ENCODE measurements at places on chromosomes 7 and 10.

- no peak for DNase-seq
Observed at GRCh38 chr10:1603181-1603580, 134.1 kb downstream of the ADARB2 start.

DNA sequence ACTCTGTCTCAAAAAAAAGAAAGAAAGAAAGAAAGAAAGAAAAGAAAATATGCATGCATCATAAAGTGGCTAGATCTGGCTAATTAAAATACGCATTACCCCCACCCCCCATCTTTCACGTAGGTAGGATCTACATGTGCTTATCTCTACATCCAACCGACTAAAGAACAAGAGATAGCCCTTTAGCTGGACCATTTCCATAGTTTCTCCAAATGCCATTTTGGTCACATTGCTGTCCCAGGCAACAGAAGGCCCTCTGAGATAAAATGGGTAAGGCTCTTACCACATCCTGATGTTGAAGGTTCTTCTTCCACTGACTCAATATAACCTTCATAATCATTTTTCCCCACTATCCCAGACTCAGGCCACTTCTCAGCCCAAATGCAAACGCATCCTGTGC lies 31.5 kb downstream of the PIK3AP1 start:
- DNase-seq: no peak

DNA sequence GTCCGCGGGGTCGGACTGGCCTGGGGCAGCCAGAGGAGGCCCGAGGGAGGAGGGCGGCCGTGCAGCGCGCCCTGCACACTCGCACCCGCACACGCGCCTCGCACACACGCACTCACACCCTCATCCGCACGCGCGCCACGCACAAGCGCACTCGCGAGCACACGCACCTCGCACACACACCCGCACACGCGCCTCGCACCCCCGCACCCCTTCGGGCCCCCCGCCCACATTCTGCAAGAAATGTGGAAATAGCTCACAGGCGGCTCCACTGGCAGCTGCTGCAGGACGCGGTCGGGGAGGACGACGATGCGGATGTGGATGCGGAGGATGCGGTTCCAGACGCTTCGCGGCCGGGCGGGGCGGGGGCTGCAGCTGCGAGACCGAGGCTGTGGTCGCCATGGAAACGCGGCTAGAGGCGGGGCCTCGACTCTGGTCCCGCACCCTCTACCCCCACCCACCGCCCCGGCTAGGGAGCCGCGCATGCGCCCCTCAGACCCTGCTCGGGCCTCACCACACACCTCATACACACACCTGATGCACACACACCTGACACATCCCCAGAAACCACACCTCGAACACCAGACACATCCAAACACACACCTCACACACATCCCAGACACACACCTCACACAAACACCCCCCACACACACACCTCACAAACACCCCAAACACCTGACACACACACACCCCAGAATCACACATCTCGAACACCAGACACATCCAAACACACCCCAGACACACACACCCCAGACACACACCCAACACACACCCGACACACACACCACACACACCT lies at the start of gene CALY:
CALY (minus strand) TSS at position 320 of the 793 bp plus-strand sequence. CDS start 7,907 bp downstream, outside the sequence.
- DNase-seq: peak; percentile 24

DNA sequence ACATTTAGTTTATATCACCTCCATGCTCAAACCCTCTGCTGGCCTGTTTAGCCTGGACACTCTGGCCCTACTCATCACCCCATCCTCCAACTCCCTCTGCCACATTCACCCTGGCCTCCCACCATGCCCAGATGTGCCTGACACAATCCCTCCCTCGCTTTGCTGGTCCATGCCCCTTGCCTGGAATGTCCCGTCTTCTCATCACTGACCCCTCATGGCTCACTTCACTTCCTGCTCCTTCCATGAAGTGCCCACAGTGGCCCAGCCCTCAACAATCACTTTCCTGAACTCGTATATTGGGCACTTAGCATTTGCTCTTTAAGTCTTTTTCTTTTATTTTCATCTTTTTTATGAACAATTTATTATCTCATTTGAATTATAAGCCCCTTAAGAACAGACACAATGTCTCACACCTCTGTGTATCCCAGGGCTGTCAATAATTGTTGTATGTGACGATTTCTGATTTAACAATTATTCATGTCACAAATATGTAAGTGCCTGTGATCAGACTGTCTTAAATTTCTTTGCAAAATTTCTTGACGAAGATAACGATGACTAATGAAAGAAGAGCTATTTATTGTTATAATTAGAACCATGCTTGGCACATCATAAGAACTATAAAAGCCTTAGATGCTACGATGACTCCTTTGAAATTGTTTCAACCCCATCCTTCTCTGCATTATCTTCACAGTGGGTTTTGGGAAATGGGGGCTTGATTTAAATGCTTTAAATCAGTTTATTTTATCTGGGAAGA lies 209.9 kb upstream of the YAE1 start:
- no peak for DNase-seq

DNA sequence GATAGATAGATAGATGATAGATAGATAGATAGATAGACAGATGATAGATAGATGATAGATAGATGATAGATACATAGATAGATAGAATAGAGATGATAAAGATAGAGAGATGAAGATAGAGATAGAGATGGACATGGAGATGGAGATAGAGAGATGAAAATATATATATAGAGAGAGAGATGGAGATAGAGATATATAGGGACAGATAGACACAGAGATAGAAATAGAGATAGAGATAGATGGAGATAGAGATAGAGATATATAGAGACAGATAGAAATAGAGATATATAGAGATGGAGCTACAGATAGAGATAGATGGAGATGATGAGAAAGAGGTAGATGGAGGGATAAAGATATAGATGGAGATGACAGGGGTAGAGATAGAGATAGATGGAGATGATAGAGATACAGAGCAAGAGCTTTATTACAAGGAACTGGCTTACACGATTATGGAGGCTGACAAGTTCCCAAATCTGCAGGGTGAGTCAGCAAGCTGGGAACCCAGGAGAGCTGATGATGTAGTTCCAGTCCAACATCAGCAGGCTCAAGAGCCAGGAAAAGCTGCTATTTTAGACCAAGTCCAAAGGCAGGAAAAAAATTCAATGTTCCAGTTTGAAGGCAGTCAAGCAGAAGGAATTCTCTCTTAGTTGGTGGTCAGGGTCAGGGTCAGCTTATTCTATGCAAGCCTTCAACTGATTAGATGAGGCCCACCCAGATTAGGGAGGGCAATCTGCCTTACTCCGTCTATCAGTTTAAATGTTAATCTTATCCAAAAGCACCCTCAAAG lies 37.1 kb downstream of the CAV1 start:
- DNase-seq: no peak

Data from SK-MEL-5 (cell line).